ENCODE measurements at places on chromosomes 16 and 17.

GRCh38 chr16:82665025-82665424 lies 38.3 kb downstream of the CDH13 start:
- no peak for DNase-seq

DNA sequence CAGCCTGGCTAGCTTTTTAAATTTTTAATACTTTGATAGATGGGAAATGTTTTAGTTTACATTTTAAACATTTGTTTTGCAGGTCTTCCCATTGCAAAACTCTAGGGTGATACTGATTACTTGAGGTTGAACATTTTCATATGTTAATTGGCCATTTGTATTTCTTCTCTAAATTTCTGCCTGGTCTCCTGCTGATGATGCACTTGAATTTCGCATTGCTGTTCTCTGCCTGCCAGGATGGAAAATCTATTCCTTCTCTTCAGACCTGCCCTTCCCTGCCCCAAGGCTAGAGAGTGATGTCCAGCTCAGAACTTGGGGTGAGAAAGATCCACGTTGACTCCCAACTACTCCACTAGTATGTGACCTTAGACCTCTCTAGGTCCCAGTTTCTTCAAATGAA lies 134.7 kb downstream of the PITPNC1 start:
- DNase-seq: no peak

DNA sequence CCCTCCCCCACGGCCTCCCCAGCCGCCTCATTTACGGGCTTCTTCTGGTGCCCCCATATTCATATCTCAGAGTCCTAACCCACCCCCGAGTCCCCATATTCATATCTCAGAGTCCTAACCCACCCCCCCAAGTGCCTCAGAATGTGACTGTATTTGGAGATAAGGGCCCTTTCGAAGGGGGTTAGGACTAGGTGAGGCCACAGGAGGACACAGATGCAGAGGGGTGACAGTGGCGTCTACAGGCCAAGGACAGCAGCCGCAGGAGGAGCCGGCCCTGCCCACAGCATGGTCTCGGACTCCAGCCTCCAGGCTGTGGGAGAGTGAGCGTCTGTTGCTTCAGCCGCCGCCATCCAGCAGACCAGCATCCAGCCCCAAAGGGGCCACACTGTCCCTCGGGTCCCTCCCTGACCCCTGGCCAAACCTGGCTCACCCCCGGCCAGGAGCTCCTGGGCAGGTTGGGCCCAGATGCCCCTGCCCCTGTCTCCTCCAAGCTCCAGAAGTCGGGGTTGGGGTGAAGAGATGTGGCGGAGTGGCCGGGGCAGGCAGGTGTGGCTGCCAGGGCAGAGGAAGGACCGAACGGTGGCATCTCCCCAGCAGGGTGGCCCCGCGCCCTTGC lies 25.5 kb downstream of the CACNA1H start:
- no peak for DNase-seq

DNA sequence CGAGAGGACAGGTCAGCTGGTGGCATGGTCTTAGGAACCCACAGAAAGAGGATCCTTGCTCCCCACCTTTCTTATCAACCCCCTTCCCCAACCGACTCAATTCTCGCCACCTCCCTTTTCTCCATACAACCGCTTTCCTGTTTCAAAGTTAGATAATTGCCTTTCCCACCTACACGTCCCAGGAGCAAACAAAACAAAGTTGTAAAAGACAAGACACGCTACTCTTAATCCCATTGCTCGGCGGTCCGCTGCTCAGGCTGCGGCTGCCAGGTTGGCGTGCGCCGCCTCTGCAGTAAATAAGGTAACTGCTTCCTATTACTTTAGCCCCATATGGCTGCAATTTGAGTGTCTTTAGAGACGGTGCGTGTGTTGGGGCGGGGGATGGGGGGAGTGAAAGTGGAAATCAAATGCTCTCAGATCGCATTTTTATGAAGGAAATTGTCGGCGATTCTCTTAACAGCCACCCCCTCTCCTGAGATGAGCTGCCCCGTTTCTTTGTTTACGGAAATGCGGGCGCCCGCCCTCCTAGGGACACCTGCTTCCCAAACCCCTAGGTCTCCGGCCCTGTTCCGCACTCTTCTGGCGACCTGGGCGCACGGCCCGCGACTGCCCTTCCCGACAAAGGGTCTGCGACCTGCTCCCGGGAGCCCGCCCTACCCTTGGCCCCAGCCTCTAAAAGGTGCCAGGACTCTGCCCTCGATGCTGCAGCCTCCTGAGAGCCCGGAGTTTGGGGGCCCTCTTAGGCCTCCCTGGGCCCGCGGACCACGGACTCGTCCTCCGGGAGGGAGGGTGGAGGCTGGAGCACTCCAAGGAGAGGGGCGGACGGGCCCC lies 3.7 kb upstream of the CBX8 start:
- no peak for DNase-seq

- no peak for DNase-seq
Observed at GRCh38 chr17:7886227-7887037, 2.2 kb upstream of the CHD3 start.

Data from left ventricle myocardium superior (tissue), 1 donor.